ENCODE measurements at places on chromosomes 5 and 9. TPM values are rescaled to one million over a fixed set of nuclear protein-coding genes. Genes with fewer than 3 reads are reported as not detected.

DNA sequence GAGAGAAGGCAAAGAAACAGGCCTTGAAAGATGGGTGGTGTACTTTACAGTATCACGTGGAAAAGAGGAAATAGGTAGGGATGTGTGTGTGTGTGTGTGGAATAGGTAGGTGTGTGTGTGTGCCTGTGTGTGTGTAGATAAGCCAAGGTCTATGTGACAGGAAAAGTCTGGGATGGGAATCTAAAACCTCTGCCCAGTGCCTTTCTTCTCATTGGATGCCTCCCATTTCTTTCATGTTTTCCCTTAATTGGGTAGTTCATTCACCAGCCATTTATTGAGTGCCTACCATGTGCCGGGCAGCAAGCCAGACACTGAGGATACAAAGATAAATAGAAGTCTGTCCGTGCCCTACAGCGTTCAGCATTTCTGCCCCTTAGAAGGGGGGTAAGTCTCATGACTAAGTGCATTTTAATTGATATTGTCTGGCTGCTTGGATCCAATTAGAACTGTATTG, 1.0 kb downstream of the URM1 start:
- DNase-seq: no peak

Gene STKLD1
- 3.6 TPM for total RNA-seq

DNA sequence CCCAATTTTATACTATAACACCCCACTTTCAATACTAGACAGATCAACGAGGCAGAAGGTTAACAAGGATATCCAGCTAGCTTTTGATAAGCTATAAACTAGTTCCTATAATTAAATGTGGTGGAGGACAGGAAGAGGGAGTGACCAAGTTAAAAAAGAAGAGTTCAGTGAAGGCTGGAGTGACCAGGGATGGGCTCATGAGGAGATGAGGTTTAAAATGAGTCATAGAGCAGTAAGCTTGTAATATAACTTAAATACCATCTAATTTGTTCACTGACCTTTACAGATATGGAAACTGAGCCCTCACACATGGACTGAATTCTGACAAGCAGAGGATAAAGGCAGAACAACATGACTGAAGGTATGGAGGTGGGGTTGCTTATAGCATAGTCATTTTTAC, 284.5 kb downstream of the SPATA31D1 start:
- DNase-seq: no peak

Gene NCS1
- total RNA-seq: 95.2 TPM
